ENCODE measurements at places on chromosomes 7 and 10.

GRCh38 chr10:106424981-106425380, 739.5 kb downstream of the SORCS1 start:
- no peak for DNase-seq

GRCh38 chr10:102814873-102815661, 22.1 kb downstream of the CYP17A1 start:
- DNase-seq: no peak

DNA sequence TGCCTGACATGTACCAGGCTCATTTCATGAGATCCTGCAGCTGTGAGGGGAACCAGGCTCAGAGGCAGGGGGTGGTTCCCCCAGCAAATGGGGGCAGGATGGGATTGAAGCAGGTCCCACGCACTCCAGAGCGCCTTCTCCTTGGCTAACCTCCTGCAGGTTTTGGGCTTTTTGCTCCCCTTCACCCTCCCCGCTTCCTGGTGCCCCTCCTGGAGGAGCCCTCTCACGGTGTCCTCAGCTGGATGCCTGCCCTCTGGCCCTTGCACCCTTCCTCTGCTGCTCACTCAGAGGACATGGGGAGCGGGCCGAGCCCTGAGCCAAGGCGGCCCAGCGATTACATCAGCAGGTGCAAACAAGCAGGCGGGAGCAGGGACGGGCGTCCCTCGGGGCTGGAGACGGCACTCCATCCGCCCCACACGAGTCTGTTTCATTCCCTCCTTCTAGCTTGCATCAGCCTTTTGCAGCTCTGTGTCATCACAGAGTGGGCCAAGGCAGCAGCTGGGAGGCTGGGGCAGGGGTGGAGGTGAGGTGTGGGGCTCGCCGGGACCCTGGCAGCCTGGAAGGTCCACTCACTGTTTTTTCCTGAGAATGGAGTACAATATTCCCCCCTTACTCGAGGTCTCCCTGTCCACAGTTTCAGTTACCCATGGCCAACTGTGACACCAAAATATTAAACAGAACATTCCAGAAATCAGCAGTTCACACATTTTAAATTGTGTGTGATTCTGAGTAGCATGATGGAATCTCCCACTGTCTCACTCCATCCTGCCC, 52.7 kb upstream of the SLC29A3 start:
- DNase-seq: no peak

DNA sequence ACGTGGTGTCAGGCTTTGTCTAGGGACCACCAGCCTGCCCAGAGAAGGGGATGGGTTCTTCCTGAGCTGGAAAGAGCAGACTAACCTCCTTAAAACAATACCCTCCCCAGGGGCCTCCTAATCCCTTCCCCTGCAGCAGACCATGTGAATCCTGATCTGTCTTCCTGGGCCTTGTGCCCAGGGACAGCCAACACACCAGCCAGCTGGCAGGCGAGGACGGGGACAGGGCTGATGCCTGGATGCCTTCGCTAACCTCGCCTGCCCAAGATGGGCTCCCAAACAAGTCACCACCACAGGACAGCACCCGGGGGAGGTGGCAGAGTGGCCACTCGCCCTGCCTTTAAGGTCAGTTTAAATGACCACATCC, 17.6 kb downstream of the PODXL start:
- no peak for DNase-seq

DNA sequence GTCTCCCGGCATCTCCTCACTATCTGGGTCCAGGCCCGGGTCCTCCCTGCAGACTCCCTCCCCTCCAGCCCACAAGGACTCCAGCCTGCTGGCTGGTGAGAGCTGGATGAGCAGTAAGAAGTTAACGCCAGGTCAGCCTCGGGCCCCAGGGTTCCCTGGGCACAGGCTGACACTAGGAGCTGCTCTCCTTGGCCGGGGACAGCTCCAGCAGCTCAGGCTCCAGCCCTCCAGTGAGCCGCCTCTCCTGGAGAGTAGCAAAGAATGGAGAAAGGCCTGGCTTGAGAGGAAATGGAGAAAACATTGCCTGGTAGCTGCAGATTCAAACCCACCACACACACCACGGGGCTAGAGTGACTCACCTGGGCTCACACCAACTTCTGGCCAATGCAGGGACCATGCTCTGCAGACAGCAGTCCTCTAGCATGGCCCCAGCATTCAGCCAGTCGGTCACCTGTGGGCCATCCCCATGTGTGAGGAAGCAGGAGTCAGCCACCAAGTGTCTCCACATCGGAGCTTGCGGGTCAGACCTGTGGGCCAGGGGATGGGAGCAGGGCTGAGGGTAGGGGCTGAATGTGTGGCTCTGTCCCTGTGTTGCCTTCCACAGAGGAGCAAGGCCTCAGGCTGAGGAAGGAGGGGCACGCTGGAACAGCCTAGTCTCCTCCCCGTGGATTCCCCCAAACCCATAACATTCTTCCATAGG, 6.5 kb downstream of the SAP25 start:
- DNase-seq: no peak

DNA sequence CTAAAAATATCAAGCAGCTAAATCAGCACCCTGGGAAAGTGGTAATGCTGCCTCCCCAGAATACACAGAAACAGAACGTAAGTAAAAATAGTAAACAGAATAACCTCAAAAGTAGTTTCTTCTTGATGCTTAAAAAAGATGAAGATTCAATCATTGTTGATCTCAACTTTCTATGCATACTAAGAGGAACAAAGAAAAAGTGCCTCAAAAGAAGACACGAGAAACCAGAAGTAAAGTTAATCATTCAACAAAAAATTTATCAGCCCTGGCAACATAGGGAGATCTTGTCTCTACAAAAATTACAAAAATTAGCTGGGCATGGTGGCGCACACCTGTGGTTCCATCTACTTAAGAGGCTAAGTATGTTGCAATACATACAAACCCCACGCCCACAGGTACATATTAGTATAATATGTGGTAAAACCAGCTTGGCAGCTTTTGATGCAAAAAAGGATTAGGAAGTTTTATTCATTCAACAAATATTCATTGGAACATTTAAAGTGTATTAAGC, 153.7 kb downstream of the NRBF2 start:
- DNase-seq: no peak

DNA sequence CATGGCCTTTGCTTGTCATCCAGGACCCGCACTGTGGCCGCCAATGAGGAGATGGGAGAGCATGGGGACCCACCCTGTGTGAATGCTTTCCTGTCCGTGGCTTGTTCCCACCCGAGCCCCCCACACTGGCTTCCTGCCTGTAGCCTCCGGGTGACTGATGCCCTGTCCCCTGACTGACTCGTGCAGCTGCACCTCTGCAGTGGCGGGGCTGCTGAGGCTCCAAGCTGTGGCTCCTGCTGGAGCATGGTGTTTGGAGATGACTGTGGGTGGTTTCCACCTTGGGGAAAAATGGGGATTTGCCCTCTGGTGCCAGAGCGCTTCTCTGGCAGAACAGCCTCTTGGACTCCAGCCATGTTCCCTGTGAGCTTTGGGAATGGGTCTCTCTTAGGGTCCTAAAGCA, 2.1 kb downstream of the CAMK1D start:
- DNase-seq: no peak

- DNase-seq: no peak
Measured at GRCh38 chr7:82172017-82172416, 271.6 kb downstream of the CACNA2D1 start.
